Adipocyte (in vitro differentiated cells): ENCODE measurements at places on chromosomes 13 and 19.

GRCh38 chr13:50417597-50417996 lies 402.4 kb downstream of the KCNRG start:
- DNase-seq = no peak

DNA sequence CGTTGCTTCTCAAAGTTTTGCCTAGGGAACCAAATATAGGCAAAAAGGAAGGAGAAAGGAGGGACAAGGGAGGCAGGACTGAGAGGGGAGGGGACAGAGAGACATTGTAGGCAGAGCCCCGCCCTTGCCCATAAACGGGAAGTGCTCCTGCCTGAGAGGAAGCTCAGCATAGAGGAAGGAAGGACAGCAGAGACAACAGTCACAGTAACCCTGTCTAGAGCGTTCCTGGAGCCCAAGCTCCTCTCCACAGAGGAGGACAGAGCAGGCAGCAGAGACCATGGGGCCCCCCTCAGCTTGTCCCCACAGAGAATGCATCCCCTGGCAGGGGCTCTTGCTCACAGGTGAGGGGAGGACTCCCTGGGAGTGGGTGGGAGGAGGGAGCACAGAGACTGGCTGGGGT lies at the start of gene CEACAM21:
CEACAM21 (plus strand) TSS at position 169 of the 400 bp plus-strand sequence; CDS start at position 278, 109 bp downstream.
- no peak for DNase-seq

GRCh38 chr13:26531742-26532141 lies 25.7 kb upstream of the WASF3 start:
- no peak for DNase-seq

GRCh38 chr19:8333767-8334457 lies 9.2 kb downstream of the KANK3 start:
- DNase-seq = no peak

- DNase-seq = no peak
Measured at GRCh38 chr13:39578821-39579291, 24.1 kb downstream of the LHFPL6 start.

DNA sequence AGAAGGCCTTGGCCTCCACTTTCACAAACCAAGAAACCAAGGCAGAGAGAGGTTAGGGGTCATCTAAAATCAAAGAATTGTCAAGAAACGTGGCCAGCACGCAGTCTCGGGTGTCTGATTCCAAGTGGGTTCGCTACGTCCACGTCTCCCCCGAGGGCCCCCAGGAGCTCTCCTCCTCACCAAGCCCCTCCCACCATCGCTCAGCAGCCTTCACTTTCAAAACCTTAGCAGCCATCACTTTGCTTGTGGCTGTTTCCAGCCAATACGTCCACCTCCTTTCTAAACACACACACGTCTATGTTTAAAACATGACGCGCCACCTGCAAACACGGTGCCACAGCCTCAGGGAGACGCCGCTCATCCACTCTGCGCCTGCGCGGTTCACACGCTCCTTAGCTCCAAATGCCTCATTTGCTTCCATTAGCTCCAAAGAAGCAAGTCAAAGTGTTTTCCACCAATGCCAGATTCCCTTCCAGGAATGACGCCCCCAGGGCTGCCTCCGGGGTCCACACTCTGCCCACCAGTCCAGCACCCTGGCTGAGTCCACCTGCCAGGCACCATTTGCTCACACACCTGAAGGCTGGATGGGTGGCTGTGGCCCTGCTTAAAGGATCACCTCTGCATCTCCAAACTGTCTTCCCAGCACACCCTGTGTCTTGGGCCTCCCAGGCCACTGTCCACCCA lies 5.5 kb downstream of the RASA3 start:
- DNase-seq = no peak

DNA sequence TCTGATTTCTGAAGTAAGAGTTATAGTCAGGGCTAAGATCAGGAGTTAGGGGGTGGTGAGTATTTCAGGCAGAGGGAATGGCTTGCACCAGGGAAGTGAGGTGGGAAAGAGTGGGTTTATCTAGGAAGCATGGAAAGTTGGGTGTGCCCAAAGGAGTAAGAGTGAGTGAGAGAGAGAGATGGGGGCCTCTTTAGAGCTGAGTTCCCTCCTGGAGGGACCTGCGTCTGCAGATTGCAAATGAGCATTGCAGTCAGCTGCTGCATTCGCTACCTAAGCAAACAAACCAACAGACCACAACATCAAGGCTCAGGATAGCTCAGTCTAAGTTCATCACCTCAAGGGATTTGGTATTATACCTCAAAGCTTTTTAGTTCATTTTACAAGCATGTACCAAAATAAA lies 405.8 kb downstream of the FGF9 start:
- no peak for DNase-seq

DNA sequence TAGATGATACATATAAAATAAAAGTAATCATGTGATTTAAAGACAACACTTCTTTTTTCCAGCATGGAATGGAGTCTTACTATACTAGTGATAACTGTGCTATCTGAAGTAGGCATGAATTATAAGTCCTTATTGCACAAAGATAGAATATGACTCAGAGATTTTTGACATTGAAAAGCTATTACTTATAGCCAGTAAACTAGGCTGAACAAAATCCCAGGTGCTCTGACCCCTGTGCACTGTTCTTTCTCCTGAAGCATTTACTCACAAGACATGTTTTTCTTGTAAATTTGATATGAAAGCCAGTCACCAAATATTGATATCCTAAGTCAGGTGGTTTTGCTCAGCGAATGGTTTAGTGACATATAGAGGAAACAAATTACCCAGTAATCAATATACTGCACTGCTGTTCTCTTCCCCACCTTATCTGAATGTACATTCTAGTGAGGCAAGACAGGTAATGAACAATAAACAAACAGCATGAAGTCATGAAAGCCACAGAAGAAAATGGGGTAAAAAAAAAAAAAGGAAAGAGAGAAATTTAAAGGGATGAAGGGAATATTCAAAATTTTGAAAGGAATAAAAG lies 1567.0 kb upstream of the SPRY2 start:
- no peak for DNase-seq

DNA sequence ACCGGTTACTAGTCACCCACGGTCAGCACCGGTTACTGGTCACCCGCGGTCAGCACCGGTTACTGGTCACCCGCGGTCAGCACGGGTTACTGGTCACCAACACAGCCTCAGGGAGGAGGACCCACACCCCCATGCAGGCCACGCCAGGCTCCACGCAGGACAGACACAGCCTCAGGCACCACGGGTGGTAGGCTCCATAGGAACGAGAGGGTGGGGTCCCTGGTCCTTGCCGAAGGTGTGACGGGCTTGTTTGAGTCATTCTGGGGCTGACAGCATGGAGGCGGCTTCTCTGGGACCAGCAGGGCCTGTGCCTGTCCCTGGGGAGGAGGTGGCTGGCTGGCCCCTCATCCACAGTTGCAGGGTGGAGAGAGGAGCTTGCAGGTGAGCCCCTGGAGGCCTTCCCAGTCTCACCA lies 122.8 kb upstream of the SOX1 start:
- DNase-seq = no peak

DNA sequence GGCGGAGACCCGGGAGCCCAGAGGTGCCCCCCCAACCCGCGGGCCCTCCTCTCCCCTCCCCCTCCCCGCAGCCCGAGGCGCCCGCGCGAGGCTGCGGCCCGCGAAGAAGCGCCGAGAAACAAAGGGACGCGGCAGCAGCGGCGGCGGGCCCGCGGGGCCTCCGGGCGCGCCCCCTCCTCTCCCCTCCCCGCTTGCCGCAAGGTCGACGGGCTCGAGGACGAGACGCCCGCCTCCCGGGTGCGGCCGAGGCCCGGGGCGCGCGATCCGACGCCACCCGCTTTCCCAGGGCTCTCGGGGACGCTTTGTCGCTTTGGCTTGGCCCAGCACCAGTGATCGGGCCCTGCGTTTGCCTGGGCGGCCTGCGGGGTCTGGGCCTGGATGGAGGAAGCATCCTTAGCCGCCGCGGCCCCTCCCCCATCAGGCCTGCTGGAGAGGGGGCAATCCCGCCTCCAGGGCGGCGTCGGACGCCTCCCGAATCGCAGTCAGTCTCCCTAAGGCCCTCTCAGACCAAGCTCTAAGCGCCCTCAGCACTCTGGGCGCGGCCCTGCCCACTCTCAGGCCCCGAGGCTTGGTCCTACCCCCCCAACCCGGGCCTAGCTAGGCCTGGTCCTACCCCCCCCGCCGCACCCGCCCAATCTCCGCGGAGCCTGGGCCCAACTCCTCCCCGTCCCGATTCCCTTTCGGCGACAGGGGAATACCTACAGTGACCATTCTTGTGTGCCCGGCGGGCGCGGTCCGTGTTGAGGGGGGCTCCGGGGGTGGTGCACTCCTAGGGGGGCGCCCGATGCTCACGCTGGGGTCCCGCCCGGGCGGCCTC lies 740 bp downstream of the ELAVL3 start:
- DNase-seq = no peak

DNA sequence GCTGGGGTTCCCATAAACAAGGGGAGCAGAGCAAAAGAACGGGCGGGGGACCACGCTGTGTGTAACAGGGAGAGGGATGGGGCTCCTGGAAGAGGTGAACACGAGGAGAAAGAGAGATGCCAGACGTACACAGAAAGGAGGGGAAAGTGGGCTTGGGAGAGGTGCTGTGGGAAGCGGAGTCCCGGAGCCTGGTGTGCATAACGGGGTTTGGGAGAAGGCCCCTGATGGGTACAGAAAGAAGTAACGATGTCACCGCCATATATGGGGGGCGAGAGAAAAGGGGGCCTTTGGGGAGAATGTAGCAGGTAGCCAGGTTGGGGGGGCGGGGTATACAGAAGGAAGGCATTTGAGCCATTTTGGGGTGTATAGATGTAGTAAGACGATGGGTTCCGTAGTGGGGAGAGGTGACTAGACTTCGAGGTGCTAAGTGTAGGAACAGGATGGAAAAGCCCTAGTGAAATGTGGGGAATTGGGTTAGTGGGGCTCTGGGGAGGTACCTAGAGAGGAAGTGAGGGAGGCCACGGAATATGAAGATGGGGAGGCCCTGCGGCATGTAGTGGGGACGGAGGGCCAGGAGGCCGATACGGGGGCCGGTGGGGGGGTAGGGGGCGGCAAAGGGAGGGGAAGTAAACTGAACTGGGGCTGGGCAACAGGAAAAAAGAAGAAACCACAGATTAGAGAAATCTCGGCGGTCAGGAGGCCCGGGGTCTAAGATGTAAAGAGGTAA lies 787 bp downstream of the ZNF580 start:
- DNase-seq = peak; percentile 64

DNA sequence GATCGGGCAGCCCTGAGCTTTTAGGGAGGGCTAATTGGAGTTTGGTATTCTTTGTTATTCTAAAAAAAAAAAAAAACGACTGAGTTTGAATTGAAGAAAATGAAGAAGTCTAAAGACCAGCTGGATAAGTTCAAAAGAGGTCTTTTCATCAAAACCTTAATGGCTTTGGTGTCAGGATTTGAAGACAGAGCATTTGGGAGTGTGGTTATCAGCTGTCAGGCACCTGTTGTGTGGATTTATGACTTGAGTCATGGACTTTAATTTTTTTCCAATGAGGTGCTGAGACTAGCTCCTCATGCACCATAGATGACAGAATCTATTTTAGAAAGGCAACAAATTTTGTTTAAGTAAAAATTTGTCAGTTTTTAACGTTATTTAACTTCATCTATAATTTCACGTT lies 72.5 kb downstream of the FREM2 start:
- DNase-seq = no peak

- no peak for DNase-seq
Measured at GRCh38 chr13:74229242-74229641, 95.0 kb upstream of the KLF12 start.

DNA sequence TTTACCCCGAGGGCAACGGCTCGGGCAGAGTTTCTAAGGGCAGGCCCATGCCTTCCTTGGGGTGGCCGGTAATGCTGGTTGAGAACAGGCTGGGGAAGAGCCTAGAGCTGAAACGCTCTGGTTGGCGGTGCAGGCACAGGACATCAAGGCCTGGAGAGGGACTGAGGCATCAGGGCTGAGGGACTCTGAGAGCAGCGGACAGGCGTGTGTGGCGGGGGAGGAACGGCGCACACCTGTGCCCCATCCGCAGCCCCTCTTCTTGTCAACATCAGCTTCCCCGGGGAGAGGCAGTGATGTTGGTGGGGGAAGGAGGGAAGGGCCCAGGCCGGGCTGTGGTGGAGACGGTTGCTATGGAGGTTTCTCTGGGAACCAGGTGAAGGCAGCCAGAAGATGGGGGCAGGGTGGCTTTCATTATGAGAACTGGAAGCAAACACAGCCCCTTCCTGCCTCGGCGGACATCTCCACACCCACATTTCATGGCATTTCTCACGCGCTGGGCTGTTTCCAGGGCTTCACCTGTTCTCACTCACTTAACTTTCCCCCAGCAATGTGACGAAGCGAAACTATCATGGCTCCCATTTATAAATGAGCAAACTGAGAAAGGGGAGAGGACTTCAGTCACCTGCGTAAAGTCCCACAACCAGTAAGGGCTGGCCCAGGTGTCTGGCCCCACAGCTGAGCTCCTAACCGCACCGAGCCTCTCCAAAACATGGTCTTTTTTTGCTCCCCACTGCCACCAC lies 8.2 kb upstream of the ATF5 start:
- DNase-seq = no peak

- DNase-seq = no peak
Measured at GRCh38 chr13:70415136-70415535, 306.9 kb upstream of the KLHL1 start.

GRCh38 chr19:18558604-18559003 lies 934 bp downstream of the KXD1 start:
- no peak for DNase-seq

GRCh38 chr19:42225718-42226292 lies 5.7 kb downstream of the ZNF526 start:
- no peak for DNase-seq

DNA sequence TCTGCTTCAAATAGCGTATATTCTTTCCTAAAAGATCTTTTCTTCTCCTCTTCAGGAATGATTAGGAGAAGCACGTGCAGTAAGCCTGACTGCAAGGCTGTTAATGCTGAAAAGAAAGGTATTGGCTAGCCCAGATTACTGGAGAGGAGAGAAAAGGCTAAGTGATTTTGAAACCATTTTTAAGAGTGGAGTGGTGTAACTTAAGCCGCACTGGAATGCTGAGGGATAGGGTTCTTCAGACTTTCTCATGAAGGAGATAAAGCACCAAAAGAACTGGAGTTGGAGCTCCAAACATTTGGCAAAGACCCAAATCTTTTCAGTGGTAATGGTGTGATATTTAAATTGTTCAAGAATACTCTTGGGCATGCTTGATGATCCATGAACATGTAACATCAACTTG lies 388.3 kb downstream of the COG6 start:
- no peak for DNase-seq

GRCh38 chr19:35738021-35738886 lies 4.0 kb downstream of the IGFLR1 start:
- no peak for DNase-seq

- DNase-seq = peak; percentile 87
Measured at GRCh38 chr13:114107686-114108081, 24.7 kb downstream of the RASA3 start.
